GF-D8 (cell line): ENCODE measurements at places on chromosomes 13 and 19.

DNA sequence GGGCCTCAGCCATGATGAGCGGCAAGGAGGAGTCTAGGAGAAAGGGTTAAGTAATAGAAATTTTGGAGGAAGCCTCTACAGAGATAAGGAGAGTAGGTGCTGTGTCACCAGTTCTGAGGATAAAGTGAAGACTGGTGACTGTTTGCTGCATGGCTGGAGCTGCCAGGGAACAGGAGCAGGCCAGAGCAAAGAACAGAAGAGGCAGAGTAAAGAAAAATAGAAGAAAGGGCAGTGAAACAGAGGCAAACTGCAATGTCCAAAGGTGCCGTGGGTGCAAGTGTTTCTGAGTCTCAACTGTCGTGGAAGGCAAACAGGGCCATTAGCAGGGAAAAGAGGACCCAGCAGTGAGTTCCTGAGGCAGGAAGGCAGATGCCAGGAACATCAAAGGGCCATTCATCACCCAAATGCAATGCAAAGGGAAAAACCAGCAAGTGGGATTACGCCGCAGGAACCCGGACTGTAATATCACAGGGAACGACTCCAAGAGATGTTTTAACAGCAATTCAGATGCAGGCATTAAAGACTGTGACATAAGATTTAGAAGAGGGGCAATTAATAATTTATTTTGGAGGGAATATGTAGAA is 318.3 kb downstream of the FOXO1 start:
- DNase-seq, result no peak

- DNase-seq, result no peak
Observed at GRCh38 chr19:17681505-17682125, 6.5 kb downstream of the UNC13A start.

DNA sequence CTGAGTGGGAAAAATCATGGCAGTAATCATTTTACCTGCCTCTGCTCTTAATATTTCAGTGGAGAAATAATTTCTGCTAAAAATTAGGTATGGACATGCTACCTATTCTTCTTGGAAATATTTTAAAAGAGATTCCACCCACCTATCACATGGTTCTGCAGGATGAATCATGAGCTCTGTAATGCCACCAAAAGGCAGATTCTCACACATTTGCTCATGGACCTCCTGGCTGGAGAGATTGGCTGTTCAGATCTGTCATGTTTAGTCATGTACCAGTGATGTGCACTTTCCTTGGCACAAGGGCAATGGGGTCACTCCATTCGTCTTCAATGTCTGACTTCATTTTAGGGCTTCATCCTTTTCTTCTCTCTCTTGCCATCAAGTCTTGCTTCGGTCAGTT is 101.8 kb upstream of the MBNL2 start:
- no peak for DNase-seq

GRCh38 chr19:5873617-5874199 is 3.4 kb upstream of the FUT5 start:
- no peak for DNase-seq

DNA sequence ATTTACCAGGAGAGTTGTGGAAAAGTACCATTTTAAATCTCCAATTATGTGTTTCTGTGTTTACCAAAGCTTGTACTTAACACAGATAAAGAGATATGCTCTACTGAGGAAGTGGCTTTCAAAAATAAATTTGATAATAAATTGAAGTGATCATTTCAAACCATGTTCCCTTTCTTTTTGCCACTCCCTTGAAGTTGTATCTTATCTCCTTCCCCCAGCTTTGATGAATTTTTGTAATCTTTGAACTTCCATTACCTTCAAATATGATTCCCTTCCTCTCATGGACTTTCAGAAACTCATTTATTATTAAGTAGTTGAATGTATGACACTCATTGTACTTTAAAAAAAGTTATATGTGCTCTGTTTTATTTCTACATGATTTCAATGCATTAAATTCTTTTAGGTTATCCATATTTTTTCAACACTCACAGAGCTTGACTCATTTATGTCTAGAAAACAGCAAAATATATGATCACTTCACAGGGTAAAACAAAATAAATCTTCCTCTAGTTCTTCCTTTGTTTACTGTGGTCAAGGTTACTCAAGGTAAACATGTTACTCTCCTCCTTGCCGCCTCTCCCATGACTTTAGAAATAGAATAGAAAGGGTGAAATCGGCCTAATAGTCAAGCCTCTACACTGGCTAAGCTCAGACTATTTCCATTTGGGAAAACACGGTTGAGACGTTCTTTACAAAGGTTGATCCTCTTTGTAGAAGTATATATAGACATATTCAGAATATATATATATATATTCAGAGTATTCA is 251.2 kb upstream of the SPRY2 start:
- DNase-seq, result no peak

DNA sequence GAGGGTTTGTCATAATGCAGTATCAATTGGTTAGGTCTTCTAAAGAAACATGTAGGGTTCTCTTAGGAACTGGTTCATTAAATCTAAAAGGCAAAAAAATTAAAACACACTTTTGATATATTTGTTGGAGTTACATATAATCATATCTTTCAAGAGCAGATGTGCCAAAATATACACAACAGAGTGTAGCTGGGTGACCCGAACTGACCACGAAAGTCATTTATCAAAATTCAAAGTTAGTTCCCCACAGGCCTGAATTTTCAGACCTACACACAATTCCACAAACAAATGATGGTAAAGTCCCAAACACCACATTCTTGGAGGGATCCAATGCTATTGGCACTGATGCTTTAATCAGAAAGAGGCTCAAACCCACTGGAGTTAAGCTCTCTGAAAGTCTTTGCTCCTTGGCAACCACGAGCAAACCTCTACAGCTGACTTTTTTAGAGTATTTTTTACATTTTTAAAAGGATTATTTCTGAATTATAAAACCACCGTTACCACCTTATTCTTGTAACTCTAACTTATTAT is 50.9 kb downstream of the IRS2 start:
- no peak for DNase-seq

DNA sequence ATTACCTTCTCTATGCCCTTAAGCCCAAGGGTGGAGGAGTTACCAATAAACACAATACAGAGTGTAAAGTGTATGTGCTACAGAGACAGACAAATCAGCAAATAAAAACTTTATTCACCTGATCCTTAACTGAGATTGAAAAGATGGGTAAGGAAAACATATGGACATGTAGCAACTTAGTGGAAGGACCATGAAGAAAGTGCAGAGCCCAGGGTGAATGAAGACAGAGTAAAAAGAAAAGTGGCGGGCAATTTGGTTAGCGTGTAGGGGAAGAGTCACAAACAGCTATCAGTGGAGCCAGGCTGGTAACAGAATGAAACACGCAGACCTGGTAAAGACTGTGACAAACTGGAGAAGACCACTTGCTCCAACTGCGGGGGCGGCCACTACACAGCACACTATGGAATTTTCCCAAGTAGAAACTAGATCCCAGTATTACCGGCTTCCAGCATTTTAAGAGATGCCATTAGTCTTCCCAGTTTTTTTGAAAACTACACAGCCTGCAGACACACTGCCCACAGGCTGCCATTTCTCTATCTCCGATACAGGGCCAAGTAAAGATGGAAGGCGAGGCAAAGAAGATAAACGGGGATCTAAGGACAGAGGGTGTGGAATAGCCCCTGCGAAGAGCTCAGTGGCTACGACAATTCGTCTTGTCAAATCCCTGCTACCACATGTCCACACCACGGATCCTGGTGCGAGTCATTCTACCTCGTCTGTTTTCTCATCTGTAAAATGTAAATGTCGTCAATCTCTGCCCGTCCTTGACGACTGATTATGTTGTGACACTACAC is 1.2 kb downstream of the UQCRFS1 start:
- DNase-seq, result no peak

- no peak for DNase-seq
Observed at GRCh38 chr13:90926459-90926858, 421.0 kb upstream of the MIR17HG start.

GRCh38 chr13:84362777-84363176 is 480.5 kb upstream of the SLITRK1 start:
- DNase-seq, result no peak

DNA sequence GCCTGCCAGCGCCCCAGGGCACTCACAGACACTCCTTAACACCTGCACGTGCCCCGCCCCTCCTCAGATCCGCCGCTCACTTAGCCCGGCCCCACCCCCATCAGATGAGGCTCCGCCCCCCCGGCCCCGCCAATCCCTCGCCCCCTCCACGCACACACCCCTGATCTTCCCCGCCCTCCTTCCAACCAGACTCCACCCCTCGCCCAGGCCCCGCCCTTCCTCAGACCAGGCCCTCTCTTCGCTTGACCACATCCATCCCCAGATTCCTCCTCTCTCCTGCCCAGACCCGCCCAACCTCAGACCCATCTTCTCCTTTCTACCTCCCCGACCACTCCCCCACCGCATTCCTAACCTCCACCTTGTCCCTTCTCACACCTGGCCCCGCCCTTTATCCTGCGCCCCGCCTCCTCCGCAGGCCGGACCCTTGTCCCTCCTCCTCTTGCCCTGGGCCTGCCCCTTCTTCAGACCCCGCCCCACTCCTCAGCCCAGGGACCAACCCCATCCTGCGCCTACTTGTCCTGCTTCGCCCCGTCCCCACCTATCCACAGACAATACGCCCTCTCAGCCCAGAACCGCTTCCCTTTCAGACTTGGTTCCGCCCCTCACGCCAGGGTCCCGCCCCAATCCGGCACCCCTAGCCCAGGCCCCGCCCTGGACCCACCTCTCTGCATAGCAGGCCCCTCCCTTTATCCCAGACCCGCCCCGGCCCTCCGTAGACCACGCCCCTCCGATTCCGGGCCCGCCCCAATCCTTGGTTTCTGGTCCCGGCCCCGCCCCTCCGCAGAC is 452 bp upstream of the KLHL26 start:
- peak; percentile 79 for DNase-seq

DNA sequence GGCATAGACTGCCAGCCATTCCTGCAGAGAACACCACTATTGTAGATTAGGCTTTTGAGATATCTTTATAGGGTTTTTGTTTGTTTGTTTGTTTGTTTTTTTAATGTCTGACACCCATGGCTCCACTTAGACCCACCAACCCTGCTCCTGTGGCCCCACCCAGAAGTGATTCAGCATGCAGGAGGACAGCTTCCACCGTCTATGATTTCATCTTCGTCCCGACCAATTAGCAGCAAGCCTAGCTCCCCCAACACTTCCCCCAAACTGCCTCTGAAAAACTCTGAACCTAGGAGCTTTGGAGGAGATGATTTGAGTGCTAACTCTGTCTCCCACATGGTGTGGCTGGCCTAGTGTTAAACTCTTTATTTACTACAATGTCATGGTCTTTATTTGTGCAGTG is 108.3 kb upstream of the RXFP2 start:
- DNase-seq, result no peak

DNA sequence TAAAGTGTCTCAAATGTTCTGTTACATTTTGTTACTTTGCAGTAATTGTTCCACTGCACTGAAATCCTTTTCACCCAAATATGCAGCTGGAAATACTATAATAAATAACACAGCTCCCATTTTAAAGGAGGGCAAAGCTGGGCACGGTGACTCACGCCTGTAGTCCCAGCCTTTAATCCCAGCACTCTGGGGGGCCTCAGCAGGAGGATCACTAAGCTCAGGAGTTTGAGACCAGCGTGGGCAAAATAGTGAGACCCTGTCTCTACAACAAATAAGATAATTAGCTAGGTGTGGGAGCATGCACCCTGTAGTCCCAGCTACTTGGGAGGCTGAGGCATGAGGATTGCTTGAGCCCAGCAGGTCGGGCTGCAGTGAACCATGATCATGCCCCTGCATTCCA is 7.5 kb upstream of the UBAC2 start:
- DNase-seq, result no peak

- no peak for DNase-seq
Observed at GRCh38 chr19:13962699-13963602, 10.6 kb downstream of the DCAF15 start.

- DNase-seq, result no peak
Observed at GRCh38 chr19:40524133-40524549, 52.5 kb upstream of the SHKBP1 start.
